ENCODE measurements at places on chromosomes 5 and 9.

GRCh38 chr9:33620738-33621439 lies 96.8 kb downstream of the ANKRD18B start:
- no peak for DNase-seq

- DNase-seq, result peak; percentile 2
Measured at GRCh38 chr5:23730023-23730422, 222.6 kb downstream of the PRDM9 start.

GRCh38 chr9:106683454-106683853 lies 179.5 kb upstream of the ZNF462 start:
- DNase-seq, result no peak

- DNase-seq, result no peak
Measured at GRCh38 chr5:148312153-148312552, at the start of gene SPINK7. Gene SPINK7, plus strand, starts transcription at chr5:148312423. Its CDS starts 61 bp downstream, at chr5:148312484.

- DNase-seq, result no peak
Measured at GRCh38 chr5:14190194-14191164, 47.3 kb downstream of the TRIO start.

DNA sequence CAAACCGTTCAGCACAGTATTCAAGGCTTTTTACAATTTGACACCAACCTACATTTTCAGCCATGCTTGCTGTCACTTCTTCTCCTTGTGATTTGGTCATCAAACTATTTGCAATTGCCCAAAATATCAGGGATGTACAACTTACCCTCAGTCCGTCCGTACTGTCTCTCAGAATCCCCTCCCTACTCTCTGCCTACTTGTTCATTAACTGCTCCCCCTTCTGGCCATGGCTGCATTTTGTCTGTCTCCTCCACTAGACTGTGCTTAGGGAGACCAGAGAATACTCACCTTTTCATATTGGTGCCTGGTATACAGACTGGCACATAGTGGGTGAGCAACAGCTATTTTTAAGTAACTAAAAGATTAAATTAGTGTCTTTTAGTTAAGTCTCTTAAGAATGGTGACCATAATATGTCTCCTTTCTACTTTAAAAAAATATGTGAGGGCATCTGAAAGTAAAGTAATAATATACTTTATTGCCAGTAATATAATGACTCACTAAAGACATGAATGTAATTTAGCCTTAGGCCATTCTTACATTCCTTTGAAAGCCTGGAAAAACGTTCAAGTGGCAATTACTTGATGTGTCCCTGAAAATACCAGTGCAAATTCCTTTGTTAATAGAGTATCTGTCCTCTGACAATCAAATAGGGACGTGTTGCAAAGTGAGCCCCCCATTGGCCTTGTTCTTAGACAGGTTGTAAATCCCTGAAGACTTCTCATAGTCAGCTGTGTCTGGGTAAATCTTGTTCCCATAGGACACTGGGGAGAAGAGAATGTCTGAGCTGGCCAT lies 27.8 kb downstream of the PRLR start:
- DNase-seq, result peak; percentile 23

DNA sequence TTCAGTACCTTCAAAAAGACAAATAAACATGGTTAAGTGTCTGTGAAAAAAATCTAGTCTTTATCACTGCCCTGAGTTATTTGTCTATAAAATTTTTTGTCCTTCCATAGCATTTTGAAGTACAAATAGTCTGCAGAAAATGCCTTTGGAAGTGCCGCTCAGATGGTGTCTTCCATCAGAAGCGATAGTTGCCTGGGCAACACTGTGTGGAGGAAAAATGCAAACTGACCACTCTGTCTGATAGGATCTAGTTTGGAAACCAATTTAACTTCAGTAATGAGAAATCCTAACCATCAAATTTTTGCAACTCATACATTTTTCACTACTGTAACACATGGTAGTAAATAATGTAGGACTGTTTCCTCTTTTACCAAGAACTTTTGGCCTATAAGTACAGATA lies 449.9 kb downstream of the PRELID2 start:
- DNase-seq, result no peak

- no peak for DNase-seq
Measured at GRCh38 chr5:148791696-148792095, 34.7 kb upstream of the ADRB2 start.

- DNase-seq, result no peak
Measured at GRCh38 chr9:81772144-81772543, 82.8 kb upstream of the TLE1 start.

GRCh38 chr5:132406144-132406783 lies 36.8 kb downstream of the SLC22A5 start:
- DNase-seq, result no peak

GRCh38 chr9:69645488-69645887 lies 26.7 kb downstream of the APBA1 start:
- no peak for DNase-seq

- no peak for DNase-seq
Measured at GRCh38 chr5:125401724-125402622, 655.5 kb upstream of the ZNF608 start.

DNA sequence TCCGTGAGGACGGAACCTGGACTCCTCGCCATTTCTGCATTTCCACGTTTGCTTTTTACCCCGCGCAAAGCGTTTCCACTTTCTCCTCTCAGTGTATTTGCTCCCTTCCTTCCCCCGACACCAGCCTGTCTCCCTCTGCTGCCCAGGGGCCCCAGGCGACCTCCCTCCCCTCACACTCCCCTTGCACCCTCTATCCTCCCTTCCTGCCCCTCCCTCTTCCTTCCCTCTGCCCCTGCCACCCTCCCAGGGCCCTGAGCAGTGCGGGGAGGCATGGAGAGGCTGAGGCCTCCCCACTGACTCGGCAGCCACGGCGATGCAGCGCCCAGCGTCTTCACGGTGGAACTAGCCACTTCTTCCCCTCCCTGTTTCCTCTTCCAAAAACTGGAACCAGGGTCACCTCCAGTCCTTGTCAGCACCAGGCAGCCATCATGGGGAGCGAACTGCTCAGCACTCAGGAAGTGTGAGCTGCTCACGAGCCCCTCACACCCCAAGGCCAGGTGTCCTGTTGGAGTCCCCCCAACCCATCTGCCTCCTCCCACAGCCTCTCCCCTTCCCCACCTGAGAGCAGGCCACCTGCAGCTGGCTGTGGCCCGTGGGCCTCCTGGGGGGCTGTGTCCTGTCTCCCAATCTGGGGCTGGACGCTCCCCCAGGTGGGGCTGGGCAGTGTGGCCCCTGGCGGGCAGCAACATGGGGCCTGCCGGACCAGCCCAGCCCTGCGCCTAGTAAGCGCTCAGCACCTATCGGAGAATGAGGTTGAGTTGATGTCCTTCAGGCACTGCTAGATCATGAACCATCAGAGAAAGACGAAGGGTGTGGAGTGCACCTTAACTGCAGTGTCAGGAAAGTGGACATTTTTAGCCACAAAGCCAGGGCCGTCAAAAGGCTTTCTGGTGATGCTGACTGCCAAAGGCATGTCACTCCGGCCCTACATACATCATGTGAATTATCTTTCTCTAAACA lies 17.5 kb downstream of the UBE2QL1 start:
- DNase-seq, result no peak

DNA sequence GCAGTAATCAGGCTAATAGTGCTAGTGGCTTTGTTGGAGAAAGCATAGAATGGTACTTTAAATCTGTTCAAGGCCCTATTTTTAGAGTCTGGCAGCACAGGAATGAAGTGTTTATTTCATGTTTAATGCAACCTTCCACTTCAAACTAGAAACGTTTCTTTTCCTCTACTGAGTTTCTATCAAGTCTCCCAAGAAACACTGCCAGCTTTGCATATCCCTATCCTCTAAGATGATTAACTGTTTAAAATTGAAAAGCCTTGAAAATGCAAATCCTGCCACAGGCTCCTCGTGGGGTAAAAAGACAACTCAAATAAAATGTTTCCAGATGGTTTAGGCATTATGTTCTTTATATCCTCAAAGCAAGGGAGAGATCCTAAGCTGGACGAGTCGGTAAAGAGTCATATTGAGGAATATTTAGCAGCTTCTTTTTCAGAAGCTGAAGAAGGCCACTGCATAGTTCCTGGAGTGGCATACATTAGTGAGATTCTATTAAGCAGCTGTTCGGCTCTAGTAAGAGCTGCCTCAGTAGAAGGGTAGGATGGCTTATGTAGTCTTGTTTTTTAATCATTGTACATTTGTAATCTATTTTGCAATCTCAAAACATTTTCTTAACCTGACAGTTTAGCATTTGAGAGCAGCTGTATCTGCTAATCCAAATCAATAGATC lies 251.2 kb downstream of the CHSY3 start:
- no peak for DNase-seq

- no peak for DNase-seq
Measured at GRCh38 chr5:35863159-35863558, 6.5 kb downstream of the IL7R start.

DNA sequence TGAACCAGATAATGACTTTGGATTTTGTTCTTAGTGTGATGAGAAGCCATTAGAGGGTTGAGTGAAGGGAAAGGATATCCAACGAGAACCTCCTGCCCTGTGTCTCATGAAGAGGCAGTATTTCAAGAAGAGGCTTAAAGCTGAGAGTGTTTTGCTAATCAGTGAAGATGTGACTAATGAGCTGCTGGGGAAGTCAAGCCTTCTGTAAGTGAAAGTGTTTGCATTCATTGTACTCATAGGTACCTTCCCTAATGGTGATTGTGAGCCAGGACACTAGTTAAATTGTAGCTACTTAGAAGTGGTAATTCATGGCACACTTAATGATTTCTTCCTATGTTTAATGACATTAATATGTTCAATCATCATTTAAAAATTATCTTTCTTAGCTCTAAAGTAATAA lies 23.7 kb downstream of the PIP5K1B start:
- DNase-seq, result no peak

DNA sequence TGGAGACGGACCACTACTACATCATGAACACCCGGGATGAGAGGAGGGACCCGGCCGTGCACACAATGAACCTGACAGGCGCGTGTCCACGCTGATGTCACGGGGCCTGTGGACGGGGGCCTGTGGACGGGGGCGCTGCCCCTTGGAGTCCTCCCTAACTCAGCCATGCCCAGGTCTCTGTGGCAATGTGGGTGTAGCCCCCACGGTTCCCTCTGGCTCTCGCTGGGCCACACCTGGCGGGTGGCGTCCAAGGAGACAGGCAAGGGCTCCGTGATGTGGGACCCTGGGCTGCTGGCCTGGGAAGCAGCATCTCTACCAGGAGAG lies 22.1 kb downstream of the PAEP start:
- no peak for DNase-seq

DNA sequence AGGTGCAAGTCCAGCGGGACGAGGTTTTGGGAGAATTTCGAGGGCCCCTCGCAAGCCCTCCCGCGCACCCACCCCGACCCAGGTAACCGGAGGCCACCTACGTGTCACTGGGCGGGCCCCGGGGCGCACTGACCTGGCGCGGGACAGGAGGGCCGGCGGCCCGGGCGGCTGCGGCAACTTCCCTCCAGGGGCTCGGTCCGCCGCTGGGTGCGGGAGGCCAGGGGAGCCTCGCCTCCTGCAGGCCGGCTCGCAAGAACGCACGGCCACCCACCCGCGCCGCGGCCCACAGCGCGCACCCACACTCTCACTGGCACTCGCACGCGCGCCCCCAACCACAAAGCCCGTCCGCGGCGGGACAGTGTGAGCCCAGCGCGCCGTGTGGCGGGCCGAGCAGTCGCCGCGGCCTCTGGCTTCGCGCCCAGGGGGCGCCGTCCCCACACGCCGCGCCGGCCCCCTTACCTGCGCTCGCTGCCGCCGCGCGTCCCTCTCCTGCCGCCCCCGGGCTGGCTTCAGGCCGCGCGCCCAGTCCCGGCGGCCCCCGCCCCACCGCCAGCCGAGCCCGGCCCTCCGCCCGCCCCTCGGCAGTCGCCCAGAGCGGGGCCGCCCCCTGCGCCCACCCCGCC lies 451 bp downstream of the LPAR1 start:
- peak; percentile 73 for DNase-seq

DNA sequence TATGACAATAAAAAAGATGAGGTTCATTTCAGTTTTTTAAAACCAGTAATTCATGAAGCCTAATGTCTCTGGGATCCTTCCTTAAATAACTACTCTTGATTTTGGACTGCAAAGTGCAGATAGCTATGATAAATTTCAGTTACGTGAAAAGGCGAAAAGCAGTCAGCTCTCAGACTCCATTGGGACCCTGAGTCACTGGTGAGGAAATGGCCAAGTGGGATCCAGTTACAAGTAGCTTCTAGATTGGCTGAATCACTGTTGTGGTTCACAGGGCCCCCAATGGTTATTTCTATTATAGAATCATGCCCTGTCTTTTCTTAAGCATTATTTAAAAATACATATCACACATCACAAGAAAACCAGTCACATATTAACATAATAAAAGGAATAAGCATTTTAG lies 31.1 kb upstream of the PPP3R2 start:
- no peak for DNase-seq

DNA sequence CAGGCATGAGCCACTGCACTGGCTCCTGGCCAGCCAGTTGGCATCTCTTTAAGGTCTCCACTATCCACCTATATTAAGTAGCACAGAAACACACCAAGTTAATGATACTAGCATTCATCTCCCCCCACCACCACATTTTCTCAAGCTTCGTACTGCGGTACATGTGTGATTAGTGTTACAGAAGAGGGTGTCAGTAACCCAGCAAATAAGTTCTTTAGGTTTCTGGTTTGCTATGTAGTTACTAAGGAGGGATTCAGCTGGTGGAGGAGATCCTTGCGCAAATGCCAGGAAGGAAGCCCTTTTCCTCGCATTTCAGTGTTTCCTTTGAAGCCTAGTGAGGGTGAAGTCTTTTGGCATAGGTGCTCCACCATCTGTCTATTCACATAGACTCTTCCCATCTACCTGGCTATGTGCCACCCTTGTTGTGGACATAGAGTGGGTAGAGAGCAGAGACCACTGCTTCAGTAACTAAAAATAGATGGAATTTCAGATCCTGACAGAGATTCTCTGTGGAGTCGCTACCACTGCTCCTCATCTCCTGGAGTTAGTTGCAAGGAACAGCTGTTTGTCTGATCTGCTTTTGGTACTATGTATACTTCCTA lies 16.7 kb downstream of the UBE2D2 start:
- DNase-seq, result no peak

DNA sequence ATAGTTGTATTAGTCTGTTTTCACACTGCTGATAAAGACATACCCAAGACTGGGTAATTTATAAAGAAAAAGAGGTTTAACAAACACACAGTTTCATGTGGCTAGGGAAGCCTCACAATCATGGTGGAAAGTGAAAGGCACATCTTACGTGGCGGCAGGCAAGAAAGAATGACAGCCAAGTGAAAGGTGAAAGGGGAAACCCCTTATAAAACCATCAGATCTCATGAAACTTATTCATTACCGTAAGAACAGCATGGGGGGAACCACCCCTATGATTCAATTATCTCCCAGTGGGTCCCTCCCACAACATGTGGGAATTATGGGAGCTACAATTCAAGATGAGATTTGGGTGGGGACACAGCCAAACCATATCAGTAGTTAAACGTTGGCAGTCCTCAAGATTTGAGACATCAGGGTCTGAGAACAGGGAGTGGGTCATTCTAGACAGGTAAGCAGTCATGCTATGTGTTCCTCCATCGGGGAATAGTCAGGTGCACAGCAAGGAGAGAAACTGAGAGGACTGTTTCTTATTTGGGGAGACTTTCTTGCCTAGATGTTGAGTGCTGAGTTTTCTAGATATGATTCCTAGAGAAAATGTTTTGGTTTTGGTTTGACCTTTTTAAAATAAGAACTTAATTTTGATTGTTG lies 45.8 kb upstream of the ENTREP1 start:
- no peak for DNase-seq

All from neuronal stem cell (in vitro differentiated cells).